Activated T-cell treated with anti-CD3 and anti-CD28 coated beads, Interleukin-2, amount 50 U/mL, for 4 hours (primary cell): ENCODE measurements at places on chromosomes 6 and 20. TPM values are rescaled to one million over a fixed set of nuclear protein-coding genes. Genes with fewer than 3 reads are reported as not detected.

Gene HLA-DQA2
- not detected for total RNA-seq

Gene HDGFL1
- total RNA-seq = not detected

Gene TFAP2D
- not detected for total RNA-seq

Gene CDSN
- total RNA-seq = not detected

Gene NANP
- 7.5 TPM for total RNA-seq

Gene SLC2A10
- not detected for total RNA-seq

Gene PERP
- 2.0 TPM for total RNA-seq

Gene CST5
- not detected for total RNA-seq

Gene ULBP3
- total RNA-seq = 1.1 TPM

Gene PLN
- total RNA-seq = not detected

Gene VWA7
- total RNA-seq = 1.4 TPM

Gene DYNLT2
- total RNA-seq = 1.7 TPM

Gene TMEM244
- total RNA-seq = not detected
